ENCODE measurements at places on chromosomes 12 and 14.

GRCh38 chr12:124171231-124171979 is 123.5 kb upstream of the RFLNA start:
- DNase-seq: no peak

- no peak for DNase-seq
Measured at GRCh38 chr12:227286-227915, 13.4 kb upstream of the SLC6A12 start.

DNA sequence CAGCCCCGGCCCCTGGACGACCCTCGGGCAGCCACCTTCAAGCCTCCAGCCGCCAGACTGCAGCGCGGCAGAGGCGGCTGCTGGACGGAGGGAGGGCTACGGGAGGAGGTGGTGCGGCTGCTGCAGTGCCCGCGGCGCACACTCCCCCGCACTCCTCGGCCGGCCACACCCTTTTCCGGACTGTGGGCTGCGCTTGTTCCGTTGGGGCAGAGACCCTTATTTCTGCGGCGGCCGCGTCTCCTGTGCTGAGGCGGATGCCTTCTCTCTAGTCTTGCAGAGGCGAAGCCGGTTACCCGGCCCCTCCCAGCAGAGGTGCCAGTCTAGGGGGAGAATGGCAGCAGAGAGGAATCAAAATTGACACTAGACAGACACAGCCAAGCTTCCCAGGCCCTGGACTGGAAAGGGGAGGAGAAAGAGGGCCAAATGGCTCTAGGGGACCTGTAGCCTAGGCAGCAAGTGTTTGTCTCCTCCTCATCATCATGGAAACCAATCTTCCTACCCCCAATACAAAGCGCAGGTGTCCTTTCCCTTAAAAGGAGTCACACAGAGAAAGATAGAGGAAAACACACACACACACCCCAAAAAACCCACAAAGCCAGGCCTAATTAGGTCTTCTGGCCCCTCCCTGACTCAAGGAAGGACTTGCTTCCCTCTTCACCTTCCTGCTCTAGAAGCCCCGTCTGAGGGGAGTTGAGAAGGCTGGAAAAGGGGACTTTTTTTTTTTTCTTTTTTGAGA is 1.3 kb downstream of the ESYT1 start:
- DNase-seq: no peak

DNA sequence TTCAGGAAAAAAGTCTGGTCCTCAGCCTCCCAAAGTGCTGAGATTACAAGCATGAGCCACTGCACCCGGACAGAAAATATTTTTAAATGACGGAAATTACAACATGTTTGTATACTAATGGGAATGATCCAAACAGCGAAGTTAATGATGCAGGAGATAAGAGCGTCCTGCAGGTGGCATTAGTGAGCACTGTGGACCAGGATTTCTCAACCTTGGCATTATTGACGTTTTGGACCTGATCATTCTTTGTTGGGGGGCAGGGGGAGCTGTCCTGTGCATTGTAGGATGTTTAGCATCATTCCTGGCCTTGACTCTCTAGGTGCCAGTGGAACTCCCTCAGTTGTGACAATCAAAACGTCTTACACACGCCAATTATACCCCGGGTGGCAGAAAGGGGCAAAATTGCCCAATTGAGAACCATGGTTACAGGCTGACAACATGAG is 34.1 kb downstream of the SCFD1 start:
- DNase-seq: no peak

GRCh38 chr12:114674251-114675047 is 9.5 kb downstream of the TBX3 start:
- no peak for DNase-seq

- DNase-seq: no peak
Measured at GRCh38 chr12:94092516-94093241, 55.7 kb upstream of the PLXNC1 start.

GRCh38 chr12:74051848-74052247 is 485.8 kb upstream of the ATXN7L3B start:
- DNase-seq: no peak

DNA sequence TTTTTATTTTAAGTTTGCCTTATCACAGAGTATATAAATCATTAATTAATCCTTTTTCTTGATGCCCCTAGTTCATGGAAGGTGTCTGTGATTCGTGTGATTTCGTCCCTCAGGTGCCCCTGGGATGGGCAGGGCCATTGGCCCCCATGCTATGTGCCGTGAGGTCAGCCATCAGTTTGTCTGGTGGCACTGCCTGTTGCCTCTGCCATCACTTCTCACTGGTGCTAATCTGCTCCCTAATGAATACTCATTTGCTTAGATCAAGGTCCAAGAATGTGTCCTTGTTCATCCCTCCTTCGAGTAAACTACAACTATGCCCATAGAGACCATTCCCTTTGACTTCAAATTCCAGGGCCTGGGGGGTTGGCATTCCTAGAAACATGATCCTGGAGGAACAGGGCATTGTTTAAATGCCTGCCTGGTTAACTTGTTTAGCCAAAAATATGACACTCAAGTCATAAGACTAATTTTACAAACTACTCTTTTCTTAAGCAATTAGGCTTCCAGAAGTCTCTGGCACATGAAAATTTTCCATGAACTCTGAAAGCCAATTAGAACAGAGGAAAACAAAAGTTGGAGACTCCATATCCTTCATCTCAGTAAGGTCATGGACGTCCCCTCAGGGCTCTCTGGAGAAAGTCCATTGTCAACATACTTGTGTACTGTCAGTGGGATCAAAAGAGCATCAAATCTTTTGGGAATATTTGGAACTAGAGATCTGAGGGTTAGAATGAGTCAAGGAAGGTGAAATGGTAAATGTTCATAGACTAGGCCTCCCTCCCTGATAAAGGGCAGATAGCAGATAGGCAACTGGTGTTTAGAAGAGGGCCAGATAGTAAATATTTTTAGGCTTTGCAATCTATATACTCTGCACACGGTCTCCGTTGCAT is 90.9 kb upstream of the PLXNC1 start:
- no peak for DNase-seq

DNA sequence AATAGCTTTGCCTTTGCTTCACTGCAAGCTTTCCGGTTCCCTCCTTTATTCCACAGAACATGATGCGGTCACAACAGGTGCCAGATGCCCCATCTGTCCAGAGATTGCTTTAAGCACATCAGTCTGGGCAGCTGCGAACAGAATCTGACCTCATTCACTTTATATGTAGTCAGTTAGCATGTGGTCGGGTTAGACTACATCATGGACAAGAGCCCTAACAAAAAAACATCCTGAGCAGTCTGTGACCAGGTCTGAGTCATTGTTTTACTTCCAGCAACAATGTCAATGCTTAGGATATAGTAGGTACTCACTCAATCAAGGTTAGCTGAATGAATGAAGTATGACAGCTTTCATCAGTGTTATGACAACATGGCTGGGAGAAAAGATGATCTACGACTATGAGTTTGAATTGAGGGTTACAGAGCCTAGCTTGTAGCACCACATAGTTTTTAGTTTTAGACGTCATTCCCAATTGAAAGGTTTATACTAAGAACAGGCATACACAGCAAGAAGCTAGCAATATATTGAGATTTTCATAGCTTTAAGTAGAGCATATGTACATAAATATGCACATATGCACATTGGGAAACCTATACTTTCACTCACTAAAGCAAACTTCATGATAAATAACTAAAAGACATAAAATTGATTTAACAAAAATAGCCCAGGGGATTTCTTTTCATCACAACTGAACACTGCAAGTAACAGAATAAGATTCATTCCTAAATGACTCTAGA is 64.2 kb upstream of the TMCC3 start:
- no peak for DNase-seq

GRCh38 chr14:91335191-91336092 is 82.2 kb downstream of the CCDC88C start:
- DNase-seq: no peak

DNA sequence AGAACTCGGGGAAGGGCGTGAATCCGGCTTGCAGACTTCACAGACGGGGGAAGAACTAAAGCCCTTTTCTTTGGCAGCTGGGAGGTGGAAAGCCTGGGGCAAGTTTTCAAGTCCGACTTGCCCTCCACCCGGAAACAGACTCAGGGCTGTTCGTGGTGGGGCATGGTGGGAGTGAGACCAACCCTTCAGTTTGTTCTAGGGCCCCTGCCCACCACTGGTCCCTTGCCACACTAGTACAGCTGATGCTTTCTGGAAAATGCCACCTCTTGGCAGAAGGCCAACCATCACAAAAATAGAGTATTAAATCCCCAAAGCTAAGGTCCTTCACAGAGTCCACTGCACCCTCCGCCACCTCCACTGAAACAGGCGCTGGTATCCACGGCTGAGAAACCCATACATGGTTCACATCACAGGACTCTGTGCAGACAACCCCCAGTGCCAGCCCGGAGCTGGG is 50.4 kb upstream of the DDX11 start:
- no peak for DNase-seq

DNA sequence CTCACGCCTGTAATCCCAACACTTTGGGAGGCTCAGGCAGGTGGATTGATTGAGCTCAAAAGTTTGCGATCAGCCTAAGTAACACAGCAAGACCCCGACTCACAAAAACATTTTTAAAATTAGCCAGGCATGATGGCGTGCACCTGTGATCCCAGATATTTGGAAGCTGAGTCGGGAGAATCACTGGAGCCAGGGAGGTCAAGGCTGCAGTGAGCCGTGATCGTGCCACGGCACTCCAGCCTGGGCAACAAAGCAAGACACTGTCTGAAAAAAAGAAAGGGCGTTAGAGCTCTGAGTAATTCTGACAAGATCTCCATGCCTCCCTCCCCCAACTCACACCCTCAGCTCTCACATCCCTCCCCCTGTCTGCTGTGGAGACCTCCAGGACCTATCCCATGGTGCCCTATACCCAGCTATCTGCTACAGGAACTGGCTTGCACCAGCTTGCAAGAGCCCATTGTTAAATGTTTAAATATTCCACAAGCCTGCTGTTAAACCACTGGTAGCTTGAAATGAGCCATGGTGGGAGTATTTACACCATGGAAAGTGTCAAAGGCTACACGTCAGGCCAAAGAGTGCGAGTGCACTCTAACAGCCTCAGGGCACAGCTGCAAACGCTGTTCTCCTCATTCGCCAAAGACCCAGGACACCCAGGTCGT is 35.1 kb upstream of the PPP2R5C start:
- no peak for DNase-seq

GRCh38 chr14:51097287-51097686 is 2.4 kb upstream of the TRIM9 start:
- DNase-seq: no peak

GRCh38 chr12:13179211-13180074 is 17.1 kb upstream of the EMP1 start:
- peak; percentile 30 for DNase-seq

DNA sequence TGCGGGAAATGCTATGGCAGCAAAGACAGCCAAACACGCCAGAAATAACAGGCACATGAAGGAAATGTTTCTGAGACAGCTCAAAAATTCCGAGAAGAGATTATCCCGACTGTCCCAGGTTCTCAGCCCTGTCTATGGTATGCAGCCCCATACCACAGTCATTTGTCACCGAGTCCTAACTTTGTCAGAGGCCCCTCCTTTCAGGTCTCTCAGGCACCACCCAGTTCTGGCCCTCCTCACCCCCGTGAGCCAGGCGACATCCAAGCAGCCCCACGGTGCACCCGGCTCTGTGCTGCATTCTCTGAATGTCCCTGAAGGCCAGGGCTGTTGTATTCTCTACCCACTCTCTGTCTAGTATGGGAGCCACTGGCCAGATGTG is 24.0 kb downstream of the SSH1 start:
- no peak for DNase-seq

- DNase-seq: no peak
Measured at GRCh38 chr12:121908702-121909101, 9.7 kb upstream of the CFAP251 start.

DNA sequence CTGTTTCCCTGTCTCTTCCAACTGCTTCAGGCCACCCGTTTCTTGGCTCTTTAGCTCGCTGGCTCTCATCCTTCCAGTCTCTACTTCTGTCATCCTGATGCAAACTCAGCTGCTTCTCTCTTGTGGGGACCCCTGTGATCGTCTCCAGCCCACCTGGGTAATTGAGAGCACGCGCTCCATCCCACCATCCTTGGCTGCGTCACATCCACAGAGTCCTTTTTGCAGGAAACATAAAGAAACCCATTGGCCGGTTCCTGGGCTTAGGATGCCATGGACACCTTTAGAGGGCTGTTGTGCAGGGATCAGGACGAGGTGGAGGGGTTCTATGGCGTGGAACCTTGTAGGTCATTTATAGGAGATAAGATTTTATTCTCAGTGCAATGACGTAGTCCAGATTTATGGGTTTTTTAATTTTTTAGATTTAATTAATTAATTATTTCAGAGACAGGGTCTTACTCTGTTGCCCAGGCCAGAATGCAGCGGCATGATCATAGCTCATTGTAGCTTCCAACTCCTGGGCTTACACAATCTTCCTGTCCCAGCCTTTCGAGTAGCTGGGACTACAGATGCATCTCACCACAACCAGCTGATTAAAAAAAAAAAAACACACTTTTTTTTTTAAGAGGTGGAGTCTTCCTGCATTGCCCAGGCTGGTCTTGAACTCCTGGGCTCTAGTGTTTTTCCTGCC is 82.6 kb downstream of the CCDC92 start:
- no peak for DNase-seq

DNA sequence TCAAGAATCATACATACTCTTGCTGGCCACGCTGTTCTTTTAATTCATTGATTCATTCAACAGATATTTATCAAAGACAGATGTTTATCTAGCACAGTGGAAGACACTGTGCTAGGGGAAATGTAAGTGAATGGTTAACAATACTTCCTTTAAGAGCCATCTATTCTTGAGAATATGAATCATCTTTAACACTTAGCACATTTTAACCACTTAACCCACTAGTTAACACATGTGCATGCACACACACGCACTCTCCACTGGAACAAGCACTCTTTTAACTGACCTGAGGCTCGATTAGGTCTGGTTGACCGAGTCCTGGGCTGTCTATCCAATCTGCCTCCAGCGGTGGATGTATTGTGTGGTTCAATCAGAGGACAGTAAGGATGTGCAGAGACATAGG is 34.6 kb downstream of the LMNTD1 start:
- DNase-seq: no peak

DNA sequence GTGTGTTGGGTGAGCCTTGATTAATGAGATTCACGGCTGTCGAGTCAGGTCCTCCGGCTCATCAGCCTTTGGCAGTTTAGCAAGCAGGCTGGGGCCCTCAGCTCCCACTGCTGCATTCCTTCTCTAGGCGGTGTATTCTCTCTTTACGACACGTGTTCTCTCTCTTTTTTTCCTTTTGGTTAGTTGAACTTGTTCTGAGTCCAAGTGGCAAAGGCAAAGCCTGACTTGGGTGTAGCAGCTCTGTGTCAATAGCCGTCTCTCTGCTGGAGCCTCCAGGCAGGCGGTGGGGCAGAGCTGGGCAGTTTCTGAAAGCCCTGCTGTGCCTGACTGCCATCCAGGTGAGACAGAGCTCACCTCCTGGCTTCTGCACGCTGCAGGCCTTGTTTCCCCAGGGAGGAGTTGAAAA is 46.6 kb downstream of the SUSD6 start:
- no peak for DNase-seq

DNA sequence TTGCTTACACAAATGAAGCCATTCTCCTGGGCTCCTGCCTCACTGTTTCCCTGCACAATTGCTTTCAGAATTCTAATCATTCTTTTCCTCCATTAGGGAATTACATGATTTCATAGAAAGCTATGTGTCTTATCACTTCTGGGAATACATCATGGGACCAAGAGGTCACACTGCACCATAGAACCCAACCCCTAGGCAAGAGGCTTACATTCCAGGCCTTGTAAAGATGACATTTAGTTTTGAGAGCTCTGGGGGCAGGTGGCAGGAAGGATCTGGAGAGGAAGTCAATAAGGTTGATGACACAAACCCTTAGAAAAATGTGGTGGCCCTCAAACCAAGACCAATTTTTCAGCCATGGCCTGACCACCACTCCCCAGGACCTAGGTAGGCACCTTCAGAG is 57.1 kb downstream of the NUAK1 start:
- no peak for DNase-seq

All from D721Med (cell line).